ENCODE measurements at places on chromosomes 16 and 17.

DNA sequence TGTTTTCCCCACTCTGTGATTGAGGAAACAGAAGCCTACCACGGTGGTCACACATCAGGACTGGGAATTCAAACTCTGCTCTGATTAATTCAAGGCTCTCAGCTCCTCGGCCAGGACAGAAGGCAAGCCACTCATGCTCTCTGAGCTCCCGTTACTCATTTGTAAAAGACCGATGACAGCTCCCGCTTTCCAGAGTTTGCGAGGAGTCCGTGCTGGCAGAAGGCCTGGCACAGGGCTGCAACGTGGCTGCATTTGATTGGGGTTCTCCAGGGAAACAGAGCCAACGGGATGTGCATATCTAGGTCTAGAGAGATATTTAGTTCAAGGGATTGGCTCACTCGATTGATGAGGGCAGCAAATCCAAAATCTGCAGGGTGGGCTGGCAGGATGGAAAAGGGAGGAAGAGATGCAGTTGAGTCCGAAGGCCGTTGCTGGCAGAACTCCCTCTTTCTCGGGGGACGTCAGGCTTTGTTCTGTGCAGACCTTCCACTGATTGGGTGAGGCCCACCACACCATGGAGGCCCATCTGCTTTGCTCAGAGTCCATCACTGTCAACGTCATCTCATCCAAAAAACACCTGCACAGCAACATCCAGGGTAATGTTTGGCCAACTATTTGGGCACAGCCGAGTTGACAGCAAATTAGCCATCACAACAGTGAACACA is 215.5 kb upstream of the RPL38 start:
- DNase-seq = no peak
- H3K27me3 ChIP-seq = no peaks in the 10 kb centered on the region
- H3K27ac ChIP-seq = no peak overlapping the region
- no peaks in the 10 kb centered on the region for H3K4me1 ChIP-seq

DNA sequence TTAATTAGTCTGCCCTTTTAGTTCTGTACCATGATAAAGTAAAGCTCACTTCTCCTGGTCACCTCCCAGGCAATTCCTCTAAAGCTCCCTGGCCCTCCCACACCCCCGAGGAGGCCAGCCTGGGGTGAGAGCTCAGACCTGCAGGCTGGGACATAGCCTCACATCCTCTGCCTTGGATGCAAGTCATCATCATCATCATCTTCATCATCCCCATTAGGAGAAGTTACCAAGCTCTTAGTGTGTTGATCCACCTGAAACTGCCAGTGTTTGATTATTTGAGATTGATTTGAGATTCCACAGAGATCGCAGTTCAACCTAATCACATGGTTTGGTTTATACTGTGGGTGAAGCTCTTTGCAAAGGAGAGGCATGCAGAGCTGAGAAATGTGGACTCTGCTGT is 197.5 kb downstream of the CYLD start:
- H3K36me3 ChIP-seq = no peaks in the 10 kb centered on the region
- DNase-seq = no peak
- no peak overlapping the region for H3K27ac ChIP-seq
- no peaks in the 10 kb centered on the region for H3K4me1 ChIP-seq
- H3K4me3 ChIP-seq = no peak overlapping the region

DNA sequence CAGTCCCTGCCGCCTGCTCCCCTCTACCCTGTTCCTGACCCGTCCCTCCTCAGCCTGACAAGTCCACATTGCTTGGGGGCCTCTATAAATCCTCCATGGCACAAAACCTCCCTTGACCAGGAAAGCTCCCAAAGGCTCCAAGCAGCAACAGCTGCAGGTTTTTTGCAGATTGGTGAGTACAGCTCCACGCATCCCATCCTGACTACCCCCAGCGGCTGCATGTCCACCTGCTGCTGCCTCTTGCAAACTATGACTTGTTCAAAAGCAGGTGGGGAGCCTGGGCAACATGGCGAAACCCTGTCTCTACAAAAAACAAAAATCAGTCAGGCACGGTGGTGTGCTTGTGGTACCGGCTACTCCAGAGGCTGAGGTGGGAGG is 122.8 kb downstream of the ANKRD11 start:
- no peak overlapping the region for H3K27ac ChIP-seq
- H3K4me3 ChIP-seq = no peak overlapping the region
- H3K4me1 ChIP-seq = peaks cover 95% of the 10 kb centered on the region

- DNase-seq = peak; percentile 51
- H3K4me1 ChIP-seq = peaks cover 24% of the 10 kb centered on the region
- H3K4me3 ChIP-seq = no peak overlapping the region
- H3K36me3 ChIP-seq = no peaks in the 10 kb centered on the region
- no peaks in the 10 kb centered on the region for H3K27me3 ChIP-seq
- H3K27ac ChIP-seq = no peak overlapping the region
These were observed 3.1 kb upstream of the MED11 start for GRCh38 chr17:4728124-4728523.

DNA sequence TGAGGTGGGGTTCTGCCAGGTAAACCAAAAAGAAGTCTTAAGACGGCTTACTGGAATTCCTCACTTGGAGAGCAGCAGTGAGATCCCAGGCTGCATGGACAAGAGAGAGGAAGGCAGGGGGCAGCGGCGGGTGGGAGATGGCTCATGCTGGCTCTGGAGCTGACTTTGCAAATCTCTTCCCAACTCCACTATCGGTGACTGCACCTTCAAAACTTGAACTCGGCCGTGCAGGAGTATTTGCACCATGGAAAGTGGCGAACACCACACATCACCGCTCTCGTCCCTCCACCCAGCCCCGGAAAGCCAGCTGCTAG is 16.7 kb downstream of the CA5A start:
- no peak overlapping the region for H3K27ac ChIP-seq
- DNase-seq = no peak
- no peaks in the 10 kb centered on the region for H3K4me1 ChIP-seq
- H3K4me3 ChIP-seq = no peak overlapping the region
- no peaks in the 10 kb centered on the region for H3K27me3 ChIP-seq

DNA sequence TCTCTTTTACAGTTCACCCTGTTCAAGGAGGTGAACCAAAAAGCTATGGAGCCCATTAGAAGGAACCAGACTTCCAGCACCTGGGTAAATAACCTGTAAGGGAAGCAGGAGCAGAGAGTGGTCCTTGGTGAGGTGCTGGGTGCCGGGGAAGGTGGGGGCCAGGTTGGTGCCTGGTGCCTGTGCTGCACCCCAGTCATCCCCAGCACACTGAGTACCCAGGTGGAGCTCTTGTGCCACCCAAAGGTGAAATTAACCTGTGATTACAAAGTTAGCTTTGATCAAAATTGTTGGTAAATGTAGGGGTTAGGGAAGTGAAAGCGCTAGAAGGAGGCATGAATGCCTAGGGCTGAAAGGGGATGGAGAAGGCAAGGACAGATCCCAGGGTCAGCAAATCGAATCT is 58.6 kb downstream of the CDRT4 start:
- no peaks in the 10 kb centered on the region for H3K36me3 ChIP-seq
- H3K27me3 ChIP-seq = peaks cover 2% of the 10 kb centered on the region
- no peaks in the 10 kb centered on the region for H3K4me1 ChIP-seq
- H3K27ac ChIP-seq = no peak overlapping the region
- H3K4me3 ChIP-seq = no peak overlapping the region

- no peak overlapping the region for H3K4me3 ChIP-seq
- H3K36me3 ChIP-seq = no peaks in the 10 kb centered on the region
- H3K4me1 ChIP-seq = no peaks in the 10 kb centered on the region
These were observed 15.4 kb upstream of the KATNB1 start for GRCh38 chr16:57720142-57720575.

DNA sequence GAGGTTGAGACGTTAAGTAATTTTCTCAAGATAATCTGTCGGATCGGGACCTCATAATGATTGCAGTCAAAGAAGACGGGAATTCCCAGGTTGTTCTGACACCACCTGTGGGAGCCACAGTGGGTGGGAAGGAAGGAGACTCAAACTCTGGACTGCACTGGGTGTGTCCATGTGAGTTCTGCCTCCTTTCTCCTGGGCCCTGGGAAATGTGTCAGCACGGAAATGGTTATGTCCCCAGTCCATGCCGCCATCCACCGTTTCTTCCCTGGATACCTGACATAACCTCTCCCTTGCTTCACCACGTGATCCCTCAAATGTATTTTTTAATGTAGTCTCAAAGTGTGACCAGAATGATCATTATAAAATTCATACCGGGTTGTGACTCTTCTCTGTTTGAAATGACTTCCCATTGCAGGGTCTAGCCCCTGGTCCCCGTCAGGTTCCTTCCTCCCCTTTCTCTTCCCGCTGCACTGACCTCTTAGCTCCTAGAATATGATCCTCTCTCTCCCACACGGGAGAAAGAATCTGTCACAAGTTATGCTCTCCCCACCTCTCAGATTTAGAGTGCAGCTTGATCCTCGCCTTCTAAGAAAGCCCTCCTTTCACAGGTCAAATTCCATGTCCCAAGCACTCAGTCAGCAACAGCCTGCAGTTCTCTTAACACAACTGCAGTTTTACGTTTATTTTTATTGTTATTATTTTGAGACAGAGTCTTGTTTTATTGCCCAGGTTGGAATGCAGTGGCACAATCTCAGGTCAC is 820.0 kb upstream of the EEF2KMT start:
- no peaks in the 10 kb centered on the region for H3K4me1 ChIP-seq
- no peaks in the 10 kb centered on the region for H3K36me3 ChIP-seq
- no peaks in the 10 kb centered on the region for H3K27me3 ChIP-seq
- H3K27ac ChIP-seq = no peak overlapping the region
- DNase-seq = no peak

DNA sequence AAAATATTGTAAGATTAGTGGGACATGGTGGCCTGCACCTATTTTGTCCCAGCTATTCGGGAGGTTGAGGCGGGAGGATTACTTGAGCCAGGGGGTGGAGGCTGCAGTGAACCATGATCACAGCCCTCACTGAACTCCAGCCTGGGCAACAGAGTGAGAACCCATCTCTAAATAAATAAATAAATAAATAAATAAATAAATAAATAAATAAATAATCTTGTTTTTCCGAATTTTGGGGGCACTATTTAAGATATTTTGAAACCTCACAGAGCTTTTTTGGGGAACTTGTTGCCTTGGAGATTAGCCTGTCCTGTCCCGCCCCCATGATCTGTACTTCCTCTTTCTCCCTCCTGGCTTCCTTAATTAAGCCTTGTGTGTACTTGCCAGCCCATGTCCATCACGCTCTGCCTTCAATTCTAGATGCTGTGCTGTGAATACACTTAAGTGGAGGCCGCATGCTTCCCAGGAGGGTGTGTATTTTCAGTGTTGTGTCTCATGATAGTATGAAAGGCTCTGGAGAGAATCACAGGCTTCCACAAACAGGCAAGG is 4.4 kb downstream of the LGALS9 start:
- H3K4me1 ChIP-seq = peaks cover 37% of the 10 kb centered on the region
- H3K27ac ChIP-seq = no peak overlapping the region
- no peak overlapping the region for H3K4me3 ChIP-seq
- H3K36me3 ChIP-seq = peaks cover 17% of the 10 kb centered on the region

DNA sequence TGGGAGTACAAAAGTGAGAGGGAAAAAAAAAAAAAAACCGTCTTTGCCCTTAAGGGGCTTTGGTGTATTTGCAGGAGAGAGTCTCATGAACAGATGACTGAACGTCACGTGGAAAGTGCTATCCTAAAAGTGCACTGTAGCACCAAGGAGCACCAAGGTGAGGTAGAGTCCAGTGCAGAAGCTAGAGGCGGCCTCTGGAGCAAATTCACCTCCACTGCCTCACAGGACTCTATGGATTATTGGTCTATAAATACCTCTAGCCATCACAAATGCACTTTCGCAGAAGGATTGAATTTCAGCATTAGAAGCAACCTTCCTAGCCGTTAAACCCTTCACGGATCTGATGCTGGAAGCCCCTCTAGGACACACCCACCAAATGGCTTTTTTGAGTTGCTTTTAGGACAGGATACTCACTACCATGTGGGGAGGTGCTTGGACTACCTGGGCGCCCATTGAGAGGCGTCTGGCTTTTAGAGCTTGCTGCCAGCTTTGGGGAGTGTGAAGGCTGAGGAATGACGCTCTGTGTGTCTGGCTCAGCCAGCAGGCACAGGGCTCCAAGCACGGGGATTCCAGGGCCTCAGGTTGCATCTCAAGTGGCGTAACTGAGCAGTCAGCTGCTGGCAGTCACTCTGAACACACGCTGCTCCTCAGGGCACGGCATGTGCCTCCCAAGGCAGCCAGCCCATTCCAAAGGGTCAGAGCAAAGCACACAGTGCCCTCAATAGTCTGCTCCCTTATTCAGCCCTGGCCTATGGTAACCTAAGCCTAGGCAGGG is 52.7 kb downstream of the CDRT4 start:
- no peak for DNase-seq
- H3K4me3 ChIP-seq = no peak overlapping the region
- no peaks in the 10 kb centered on the region for H3K27me3 ChIP-seq

- no peaks in the 10 kb centered on the region for H3K27me3 ChIP-seq
- peaks cover 3% of the 10 kb centered on the region for H3K4me1 ChIP-seq
- H3K27ac ChIP-seq = no peak overlapping the region
- DNase-seq = no peak
These were observed 10.3 kb downstream of the NATD1 start for GRCh38 chr17:21242780-21243515.

- no peaks in the 10 kb centered on the region for H3K27me3 ChIP-seq
- H3K27ac ChIP-seq = no peak overlapping the region
- no peaks in the 10 kb centered on the region for H3K4me1 ChIP-seq
- H3K36me3 ChIP-seq = no peaks in the 10 kb centered on the region
- DNase-seq = no peak
These were observed 200.4 kb downstream of the SHISA9 start for GRCh38 chr16:13101828-13102227.

DNA sequence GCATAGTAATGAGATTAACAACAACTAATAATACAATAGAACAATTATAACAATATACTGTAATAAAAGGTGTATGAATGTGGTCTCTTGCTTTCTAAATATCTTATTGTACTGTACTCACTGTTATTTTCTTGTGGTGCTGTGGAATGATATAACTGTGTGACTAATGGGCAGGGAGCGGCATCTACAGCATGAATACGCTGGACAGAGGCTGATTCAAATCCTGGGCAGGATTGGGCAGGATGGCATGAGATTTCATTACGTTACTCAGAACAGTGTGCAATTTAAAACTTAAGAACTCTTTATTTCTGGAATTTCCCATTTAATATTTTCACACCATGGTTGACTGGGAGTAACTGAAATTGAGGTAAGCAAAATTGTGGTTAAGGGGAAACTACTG is 1239.8 kb upstream of the GOT2 start:
- H3K36me3 ChIP-seq = no peaks in the 10 kb centered on the region
- no peak overlapping the region for H3K4me3 ChIP-seq
- H3K4me1 ChIP-seq = no peaks in the 10 kb centered on the region
- no peak for DNase-seq

- H3K27ac ChIP-seq = no peak overlapping the region
- DNase-seq = no peak
- no peak overlapping the region for H3K4me3 ChIP-seq
- no peaks in the 10 kb centered on the region for H3K36me3 ChIP-seq
- H3K4me1 ChIP-seq = peaks cover 7% of the 10 kb centered on the region
These were observed 591.7 kb downstream of the MAF start for GRCh38 chr16:79008869-79009179.

GRCh38 chr16:87412371-87412995 is 20.3 kb downstream of the MAP1LC3B start:
- H3K36me3 ChIP-seq = peaks cover 69% of the 10 kb centered on the region
- no peak overlapping the region for H3K4me3 ChIP-seq
- H3K4me1 ChIP-seq = no peaks in the 10 kb centered on the region
- H3K27ac ChIP-seq = no peak overlapping the region

GRCh38 chr16:89268585-89268984 is 51.1 kb downstream of the ZNF778 start:
- H3K27ac ChIP-seq = no peak overlapping the region
- peaks cover 64% of the 10 kb centered on the region for H3K36me3 ChIP-seq
- DNase-seq = no peak
- no peaks in the 10 kb centered on the region for H3K27me3 ChIP-seq
